ENCODE measurements at places on chromosomes 7 and 10.

GRCh38 chr7:44281811-44282600, 43.4 kb downstream of the CAMK2B start:
- DNase-seq, result no peak

- DNase-seq, result no peak
Measured at GRCh38 chr7:157097569-157097968, 41.2 kb upstream of the UBE3C start.

- DNase-seq, result no peak
Measured at GRCh38 chr10:35438718-35439571, 102.6 kb downstream of the CCNY start.

GRCh38 chr10:126185676-126186447, 202.4 kb downstream of the ADAM12 start:
- no peak for DNase-seq

GRCh38 chr7:76108540-76109233, 60.8 kb downstream of the MDH2 start:
- DNase-seq, result no peak

DNA sequence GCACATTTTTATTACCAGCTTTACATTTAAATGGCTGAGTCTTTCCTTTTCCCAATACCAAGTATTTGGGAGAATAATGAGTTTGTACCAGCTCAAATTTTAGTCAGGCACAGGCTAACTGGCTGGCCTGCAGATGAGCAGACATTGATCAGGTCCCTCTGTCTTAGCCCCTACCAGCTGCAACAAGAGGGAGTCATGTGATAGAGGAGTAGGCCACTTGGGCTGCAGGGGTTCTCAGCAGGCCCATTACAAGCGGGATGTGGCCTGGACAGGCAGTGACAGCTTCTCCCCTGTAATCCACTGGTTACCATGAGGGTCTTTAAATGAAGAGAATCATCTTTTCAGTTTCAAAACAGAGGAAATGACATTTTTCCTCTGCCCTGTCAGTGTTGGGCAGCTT, 283.6 kb downstream of the SUGCT start:
- DNase-seq, result no peak

DNA sequence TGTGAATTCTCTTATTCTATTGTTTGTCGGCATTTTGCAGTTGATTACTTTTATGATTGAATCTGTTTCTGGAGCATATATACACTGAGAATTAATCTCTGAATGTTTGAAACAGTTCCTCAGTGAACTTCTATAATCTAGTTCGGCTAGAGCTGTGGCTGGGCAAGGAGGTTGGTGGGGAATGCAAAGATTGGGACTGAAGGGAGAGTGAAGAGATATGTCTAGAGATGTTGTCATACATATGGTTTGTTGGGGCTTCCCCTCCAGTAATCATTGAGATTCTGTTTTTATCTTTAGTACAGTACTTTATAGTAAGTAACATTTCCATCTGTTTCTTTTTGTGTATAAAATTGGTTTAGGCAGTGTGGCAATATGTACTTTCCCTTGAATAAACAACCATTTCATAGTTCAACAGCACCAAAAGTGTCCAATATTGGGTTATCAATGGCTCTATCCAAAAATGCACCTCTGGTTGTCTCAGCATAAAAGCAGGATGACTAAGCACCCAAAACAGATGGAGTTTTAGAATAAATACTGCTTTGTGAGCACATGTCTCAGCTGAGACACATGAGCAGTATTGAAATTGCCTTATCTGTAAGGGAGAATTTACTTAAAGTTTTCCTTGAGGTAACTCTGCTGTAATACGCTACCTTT, 36.7 kb downstream of the WAC start:
- no peak for DNase-seq

DNA sequence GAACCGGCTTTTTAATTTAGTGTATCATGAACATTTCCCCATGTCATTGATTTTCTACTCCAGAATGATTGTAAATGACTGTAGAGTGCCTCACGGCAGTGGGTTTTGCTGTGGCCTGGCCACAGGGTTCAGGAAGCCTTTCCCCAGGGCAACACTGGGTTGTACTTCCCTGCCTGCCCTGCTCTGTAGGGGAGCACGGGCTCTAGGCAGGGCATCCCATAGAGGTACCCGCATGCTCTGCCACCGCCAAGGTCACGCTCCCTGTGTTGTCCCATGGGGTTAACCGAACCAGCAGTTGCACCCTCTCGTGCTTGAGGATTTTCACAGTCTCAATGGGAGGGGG, 63.8 kb downstream of the BPGM start:
- DNase-seq, result no peak

GRCh38 chr10:47166405-47166777, 133.6 kb upstream of the GDF10 start:
- no peak for DNase-seq

- no peak for DNase-seq
Measured at GRCh38 chr7:154375956-154376355, 323.8 kb downstream of the DPP6 start.

DNA sequence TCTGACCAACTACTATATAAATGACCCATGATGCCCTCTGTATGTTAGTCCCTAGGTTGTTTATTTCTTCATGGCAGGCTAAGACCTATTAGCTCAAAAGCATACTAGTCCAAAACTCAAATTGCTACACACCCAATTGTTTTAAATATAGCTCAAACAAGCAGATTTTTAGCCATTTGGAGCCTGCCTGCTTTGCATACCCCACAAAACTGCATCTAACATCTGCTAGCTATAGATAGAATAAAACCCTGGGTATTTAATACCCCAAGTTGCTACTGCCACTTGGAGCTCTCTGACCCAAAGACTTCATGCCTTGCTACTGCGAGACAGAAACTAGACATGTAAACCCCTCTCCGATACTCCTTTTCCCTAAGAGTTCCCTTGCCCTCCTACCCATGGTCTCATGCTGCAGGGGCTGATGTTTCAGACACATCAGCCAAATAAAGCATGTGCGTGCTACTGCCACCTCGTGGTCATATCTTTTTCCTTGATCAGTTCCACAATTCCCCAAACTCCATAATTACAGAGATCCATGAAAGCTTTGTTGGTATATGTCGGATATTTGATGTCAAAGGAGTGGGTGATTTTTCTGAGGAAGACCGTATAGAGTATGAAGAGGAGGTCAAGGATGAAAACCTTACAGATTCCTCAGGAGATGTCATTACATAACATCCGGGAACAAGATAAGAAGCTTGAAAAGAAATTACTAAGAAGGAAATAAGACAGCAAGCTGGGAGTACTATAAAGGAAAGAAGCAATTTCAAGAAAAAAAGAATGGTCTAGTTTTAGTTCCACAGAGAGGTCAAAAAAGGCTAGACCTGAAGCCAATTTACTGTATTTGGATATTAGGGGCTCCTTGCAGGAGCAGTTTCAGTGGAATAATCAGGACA, 386.6 kb downstream of the SH2D4B start:
- DNase-seq, result no peak

DNA sequence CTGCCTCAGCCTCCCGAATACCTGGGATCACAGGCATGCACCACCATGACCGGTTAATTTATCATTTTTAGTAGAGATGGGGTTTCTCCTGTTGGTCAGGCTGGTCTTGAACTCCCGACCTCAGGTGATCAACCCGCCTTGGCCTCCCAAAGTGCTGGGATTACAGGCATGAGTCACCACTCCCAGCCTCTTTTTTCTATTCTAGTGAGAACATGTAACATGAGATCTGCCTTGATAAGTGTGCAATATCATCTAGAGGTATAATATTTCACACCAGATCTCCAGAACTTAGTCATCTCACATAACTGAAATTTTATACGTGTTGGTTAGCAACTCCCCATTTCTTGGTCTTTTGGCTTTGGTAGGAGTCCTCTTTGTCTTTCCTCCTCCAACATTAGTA, 656.9 kb downstream of the CNTNAP2 start:
- DNase-seq, result no peak

DNA sequence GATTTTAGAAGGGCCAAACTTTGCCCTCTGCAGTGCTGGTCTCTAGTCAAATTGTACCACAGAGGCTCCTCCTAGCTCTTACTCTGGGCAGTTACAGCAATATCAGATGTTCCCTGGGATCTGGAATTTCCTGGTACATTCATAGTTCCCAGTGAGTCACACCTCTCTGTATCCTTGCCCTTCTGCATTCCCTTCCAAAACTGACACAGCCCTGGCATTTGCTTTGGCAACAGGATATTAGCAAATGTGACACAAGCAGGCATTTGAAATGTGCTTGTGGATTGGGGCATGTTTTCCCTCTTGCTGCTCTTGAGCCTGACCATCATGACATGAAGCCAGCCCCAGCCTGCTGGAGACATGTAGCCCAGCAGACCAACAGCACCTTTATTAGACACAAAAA, 284.7 kb upstream of the AKR1E2 start:
- no peak for DNase-seq

DNA sequence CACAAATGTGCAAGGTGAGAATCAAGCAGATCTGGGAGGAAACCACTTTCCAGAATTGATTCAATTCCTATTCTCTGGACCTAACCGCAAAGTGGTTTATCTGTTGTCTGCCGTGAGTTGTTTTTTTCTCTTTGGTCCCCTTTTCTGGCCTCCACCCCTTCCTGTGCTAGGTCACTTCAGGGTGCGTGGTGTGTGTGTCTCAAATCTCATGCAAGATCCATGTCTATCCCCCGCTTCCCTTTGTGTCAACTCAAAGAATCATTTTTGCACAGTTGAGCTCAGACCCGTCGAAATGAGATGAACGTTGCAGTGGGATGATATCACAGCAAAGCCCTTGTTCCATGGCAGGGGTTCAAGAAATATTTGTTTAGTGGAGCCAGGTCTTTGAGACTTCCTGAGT, 184.5 kb downstream of the GATA3 start:
- no peak for DNase-seq

GRCh38 chr10:29189256-29189655, 99.6 kb upstream of the LYZL1 start:
- no peak for DNase-seq

DNA sequence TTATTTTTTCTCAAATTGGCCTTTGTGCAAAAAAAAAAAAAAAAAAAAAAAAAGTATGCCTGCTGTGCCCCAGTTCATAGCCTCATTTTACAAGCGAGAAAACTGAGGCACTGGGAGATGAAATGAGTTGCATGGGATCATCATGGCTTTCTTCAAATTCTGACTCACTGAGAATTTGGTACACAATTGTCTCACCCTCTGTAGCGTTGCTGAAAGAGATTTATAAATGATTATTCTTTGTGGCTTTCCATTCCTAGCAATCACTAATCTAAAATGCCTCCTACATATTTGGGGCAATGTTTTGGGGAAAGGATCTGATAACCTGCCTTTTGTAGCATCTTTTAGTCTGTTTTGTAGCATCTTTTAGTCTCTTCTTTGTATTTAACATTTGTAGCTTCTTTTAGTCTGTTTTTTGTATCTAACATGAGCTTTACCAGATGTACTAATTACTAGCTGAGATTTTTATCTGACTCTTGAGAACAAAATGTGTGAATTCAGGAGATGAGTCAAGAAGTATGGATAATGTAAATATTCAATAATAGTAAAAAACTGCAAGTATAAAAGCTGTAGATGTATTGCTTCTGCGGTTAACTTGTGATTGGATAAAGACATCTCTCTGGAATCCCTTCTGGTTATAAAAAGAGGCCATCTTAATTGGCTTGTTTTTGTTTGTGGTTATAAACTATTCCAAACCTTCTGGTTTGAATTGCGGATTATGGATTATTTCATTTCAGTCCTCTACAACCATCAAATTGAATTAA, 161.4 kb downstream of the ARID5B start:
- no peak for DNase-seq

DNA sequence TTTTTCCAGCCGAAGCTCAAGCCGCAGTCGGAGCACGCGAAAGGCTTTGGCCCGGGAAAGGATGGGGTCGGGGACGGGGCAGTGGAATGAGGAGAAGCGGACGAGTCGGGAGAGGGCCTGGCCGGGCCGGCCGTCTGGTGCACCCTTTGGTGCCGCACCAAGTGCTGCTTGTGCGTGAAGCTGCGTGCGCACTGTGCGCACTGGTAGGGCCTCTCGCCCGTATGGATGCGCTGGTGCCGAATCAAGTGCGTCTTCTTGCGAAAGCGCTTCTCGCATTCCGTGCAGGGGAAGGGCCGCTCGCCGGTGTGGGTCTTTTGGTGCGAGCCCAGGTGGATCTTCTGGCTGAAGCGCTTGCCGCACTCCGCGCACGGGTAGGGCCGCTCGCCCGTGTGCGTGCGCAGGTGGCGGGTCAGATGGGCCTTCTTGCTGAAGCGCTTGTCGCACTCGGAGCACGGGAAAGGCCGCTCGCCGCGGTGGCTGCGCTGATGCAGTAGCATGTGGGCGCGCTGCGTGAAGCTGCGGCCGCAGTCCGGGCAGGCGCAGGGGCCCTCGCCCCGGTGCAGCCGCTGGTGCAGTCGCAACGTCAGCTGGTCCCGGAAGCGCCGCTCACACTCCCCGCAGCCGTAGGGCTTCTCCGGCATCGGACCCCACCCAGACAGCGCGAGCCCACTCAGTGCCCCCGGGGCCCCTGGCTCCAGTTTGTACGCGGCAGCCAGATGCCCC, 7.8 kb downstream of the ZNF467 start:
- no peak for DNase-seq

- no peak for DNase-seq
Measured at GRCh38 chr10:15202639-15203038, 34.1 kb upstream of the NMT2 start.

- DNase-seq, result no peak
Measured at GRCh38 chr10:76830218-76830617, 807.4 kb downstream of the KCNMA1 start.

GRCh38 chr7:97512441-97513207, 219.3 kb upstream of the TAC1 start:
- DNase-seq, result no peak

DNA sequence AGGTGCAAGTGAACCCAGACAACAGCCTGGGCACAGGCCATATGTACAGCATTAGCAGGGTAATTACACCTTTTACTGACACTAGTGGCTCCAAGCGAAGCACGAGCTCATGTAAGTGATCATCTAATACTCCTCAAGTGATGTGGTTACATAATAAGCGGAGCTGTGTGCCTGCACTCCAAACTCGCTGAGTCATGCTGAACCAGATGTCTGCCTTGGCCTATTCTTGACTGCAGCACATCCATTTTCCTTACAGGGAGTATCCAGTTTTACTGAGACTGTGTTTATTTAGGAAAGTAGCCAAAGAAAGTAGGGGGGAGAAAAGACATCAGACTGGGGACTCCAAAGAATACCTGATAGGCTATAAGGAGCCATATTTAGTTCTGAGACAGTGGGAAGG, 90.1 kb downstream of the GRM3 start:
- no peak for DNase-seq

- DNase-seq, result no peak
Measured at GRCh38 chr10:6748981-6749635, 169.0 kb upstream of the PRKCQ start.

DNA sequence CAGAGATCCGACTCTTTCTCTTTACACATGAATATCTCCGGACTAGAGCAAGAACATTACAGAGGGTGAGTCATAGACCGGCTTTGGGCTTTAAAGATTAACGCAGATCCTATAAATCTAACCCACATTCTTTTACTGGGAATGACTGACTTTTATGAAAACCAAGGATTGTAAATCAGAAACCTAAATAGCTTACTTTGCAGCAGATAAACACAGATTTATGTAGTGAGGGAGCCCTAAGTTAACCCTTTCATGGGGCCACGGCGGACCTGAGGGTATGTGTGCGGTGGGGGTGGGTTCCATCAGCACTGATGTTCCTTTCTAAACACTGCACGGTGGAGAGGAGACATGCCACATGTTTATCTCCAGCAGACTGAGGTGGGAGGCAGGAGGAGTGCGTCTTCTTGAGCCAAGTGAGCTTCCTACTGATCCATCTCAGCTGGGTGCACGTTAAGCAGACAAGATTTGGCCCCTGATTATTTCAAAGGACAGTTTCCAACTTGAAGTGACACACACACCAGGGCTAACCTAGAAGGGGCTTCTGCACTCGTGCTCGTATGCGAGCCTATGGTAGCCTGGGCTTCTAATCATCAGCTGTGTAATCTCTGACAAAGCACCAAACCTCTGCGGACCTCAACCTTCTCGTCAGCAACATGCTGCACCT, 127.6 kb downstream of the WDR11 start:
- no peak for DNase-seq
